ENCODE measurements at places on chromosomes 2 and 18. TPM values are rescaled to one million over a fixed set of nuclear protein-coding genes. Genes with fewer than 3 reads are reported as not detected.

- DNase-seq, result no peak
Observed at GRCh38 chr18:24228667-24229041, 89.8 kb downstream of the CABYR start.

- DNase-seq, result no peak
Observed at GRCh38 chr2:204115137-204116056, 178.8 kb downstream of the ICOS start.

DNA sequence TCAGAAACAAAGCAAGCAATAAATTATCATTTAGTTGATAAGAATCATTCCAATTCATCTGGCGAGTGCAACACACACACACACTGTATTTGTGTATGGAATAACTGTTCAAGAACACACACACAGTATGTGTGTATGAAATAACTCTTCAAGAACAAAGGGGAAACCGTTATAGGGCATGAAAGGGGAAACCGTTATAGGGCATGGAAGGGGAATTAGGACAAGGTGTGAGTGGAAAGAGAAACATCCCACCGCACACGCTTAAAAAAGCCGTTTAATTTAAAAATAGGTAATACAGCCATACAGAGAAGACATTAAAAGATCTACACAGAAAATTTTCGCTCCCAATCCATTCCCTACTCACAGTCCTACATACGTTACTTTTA lies 607 bp upstream of the TSN start:
- no peak for DNase-seq

DNA sequence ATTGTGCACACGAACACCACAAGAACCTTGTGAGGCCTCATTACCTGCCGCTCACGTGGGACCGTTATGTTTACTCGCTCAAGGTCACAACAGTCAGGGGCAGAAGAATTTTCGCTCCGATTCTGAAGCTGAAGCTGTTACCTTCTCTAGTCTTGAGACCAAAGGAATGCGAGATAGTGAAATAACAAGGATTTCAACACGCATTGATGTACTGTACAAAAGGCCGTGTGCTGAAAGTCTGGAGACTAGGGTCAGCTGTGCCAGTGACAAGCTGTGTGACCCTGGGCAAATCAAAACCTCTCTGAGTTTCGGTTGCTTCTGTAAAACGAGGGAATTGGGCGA lies 583 bp downstream of the NEMP2 start:
- DNase-seq, result no peak

Gene REG3G
- not detected for total RNA-seq

- DNase-seq, result peak; percentile 50
Observed at GRCh38 chr2:43169099-43169945, 57.1 kb downstream of the ZFP36L2 start.

DNA sequence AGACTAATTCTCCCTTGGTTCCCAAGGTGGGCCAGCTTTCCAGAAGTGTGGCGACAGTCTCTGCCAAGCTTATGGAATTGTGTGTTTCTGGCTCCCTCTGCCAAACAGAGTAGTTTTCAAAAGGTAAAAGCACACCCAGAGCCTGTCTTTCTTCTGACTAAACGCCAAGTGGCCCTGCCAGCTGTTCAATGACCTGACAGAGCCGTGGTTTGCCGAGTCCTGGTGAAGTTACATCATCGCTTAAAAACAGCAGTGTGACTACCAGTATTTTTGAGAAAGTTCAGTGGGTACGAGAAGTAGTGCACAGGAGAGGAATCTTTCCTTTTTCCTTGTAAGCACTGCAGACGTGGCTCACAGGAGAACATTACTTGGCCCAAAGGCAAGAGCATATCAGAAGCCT lies 1.9 kb downstream of the PER2 start:
- peak; percentile 80 for DNase-seq

- no peak for DNase-seq
Observed at GRCh38 chr2:105761931-105762515, 17.3 kb downstream of the NCK2 start.

GRCh38 chr18:21513292-21513691 lies 87.2 kb downstream of the ESCO1 start:
- no peak for DNase-seq

DNA sequence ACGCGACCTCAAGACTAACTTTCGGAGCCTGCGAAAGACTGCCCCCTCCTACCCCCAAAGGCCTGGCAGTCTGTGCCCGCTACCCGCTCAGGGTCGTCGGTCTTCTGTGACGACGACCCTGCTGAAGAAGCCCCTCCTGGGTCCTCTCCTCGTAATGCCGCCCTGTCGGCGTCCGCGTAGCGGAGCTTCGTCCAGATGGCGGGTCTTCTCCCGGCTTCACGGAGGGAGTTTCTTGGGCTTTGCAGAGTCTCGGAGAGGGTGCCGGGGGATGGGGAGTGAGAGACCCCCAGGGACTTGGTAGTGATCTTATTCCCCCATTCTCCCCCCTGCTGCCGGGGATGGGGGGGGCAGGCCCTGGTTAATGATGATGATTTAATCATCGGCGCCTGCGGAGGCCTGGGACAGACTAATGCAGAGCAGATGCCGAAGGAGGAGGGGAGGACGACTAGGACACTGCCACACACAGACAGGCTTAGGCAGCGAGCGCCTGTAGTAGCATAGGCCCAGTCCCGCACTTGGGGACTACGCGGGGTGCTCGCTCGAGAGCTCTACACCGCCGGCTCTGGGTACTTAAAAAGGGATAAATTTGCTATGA lies 528 bp upstream of the PCGF1 start:
- peak; percentile 37 for DNase-seq

DNA sequence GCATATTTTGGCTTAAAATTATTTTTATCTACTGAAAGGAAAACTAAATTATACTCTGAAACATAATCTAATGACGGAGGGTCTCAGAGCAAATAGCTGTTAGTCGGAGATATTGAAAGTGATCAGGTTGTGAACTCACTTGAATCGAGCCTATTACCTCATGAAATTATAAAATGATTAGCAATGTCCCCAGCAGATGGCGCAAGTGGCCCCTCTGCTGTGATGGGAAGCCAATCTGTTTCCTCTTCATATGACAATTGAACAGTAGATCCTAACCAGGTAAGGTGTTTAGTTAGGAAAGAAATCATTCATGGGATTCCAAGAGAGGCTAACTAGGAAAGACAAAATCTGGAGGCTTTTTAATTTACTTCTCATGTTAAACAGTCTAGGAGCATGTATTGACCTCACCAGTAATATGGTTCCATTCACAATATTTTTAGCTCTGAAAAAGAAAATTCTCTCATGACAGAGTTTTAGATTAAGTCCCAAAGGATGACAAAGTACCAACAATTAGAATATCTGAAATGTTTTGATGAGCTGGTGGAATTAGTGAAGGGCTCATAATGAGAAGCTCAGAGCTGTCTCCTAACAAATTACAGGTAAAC lies 29.9 kb upstream of the MPPE1 start:
- peak; percentile 73 for DNase-seq

- DNase-seq, result no peak
Observed at GRCh38 chr18:35597758-35598157, 16.2 kb downstream of the GALNT1 start.
